ENCODE measurements at places on chromosomes 2 and 18.

DNA sequence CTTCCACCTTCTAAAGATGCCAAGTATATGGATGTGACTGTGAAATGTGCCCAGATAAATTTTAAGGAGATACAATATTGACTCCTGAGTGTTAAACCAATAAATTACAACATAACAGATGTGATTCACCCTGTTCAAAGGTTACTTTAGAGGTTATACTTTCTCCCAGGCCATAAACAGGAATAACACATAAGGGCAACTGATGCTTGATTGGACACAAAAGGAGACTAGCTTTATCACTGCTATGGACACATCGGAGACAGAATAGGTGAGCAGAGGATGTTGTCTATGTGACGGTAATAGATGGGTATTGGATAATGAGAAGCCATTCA, 31.9 kb upstream of the SLC25A52 start:
- DNase-seq, result no peak

DNA sequence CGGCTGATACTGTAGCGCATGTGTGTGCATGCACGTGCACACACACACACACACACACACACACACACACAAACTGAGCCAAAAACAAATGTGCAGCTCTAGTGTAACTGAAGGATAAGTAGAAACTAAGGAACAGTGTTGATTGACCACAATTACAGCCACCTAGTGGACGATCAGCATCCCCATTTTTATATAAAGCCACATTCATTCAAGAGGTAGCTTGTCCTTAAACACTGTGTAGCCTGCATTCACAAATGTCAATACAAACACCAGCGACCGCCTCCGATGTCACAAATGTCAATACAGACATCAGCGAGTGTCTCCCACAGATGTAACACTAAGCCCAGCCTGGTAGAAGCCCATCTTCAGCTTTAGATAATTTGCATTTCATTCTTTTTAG, 167.4 kb downstream of the PTGR3 start:
- DNase-seq, result peak; percentile 41

GRCh38 chr2:141929331-141930252, 201.2 kb downstream of the LRP1B start:
- no peak for DNase-seq

GRCh38 chr18:6775702-6776101, 46.2 kb downstream of the ARHGAP28 start:
- DNase-seq, result no peak

DNA sequence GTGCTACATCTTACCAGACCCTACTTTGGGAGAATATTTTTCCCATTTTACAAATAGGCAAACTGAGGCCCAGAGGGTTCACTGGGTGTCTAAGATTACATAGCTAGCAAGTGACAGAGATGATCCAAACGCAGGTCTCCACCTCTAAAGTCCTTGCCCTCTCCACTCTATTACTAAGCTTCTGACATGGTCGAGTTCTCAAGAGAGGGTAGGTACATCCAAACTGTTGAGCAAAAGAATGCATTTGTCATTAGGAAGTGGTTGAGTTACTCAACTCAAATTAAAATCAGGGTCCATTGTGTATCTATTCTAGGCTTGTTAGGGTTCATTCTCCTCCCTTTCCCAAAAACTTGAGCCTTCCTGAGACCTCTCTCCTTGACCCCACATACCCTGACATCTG, 680.6 kb upstream of the FANCL start:
- no peak for DNase-seq

GRCh38 chr18:56469582-56469981, 168.8 kb downstream of the TXNL1 start:
- DNase-seq, result peak; percentile 72

DNA sequence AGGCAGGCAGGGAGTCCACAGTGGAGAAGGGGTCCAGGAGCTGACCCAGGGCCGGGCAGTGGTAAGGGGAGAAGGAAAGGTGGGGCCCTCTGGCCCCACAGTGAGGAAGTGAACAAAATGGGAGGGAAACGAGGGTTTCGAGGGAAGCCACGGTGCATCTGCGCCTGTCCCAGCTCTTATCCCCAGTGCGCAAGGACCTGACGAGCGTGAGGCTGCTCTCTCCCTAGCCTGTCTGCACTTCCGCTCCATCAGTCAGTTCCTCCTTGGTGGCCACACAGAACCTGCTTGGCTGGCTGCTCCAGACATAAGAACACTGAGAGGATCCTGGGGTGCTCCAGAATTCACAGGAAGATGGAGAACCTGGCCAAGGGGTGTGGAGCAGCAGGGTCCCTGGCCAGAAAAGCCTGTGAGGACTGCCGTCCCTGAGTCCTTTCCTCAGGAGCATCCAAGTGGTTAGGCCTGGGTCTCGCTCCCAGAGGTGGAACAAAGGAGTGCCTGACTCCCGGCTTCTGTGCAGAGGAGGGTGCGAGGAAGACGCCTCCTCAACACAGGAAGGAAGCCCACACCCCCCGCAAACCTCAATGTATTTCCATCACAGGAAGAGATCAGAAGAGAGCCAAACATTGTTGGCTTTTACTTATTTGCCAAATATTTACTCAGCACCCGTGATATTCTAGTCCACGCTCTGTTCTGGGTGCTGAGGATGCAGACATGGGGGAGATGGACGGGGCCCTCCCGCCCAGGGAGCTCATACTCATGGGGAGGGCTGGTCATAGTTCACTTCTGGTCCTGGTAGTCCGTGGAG, 43.7 kb upstream of the SEMA4C start:
- DNase-seq, result no peak

DNA sequence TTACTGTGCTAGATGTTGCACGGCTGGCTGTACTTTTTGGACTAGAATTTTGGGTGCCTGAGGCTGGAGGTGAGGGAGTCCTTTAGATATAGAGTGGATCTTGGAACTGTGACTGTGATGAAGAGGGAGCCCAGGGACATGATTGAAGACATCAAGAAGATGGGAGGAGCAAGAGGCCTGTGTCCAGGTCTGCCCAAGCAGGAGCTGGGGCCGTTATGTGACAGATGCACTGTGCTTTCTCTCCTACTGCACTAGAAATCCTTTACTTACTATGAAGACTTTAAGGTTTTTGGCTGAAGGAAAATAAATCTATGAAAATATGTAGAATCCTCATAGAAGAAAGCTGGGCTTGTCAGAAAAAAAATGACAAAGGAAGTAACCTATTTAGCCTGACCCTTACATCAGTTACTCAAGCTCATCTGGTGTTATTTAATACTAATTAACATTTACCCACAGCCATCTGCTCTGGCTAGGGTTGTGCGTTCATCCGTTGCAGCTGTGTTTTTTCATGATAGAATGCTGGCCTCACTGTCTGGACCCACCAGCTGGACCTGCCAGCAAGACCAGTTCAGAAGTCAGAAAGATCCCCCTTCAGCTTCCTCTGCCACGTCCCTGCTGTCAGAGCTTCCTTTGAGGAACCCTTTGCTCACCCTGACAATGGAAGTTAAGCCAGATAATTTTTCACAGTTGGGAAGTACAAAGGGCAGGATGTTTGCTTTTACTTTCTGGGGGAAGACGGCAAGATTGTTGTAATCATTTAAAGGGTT, 16.7 kb downstream of the TSN start:
- DNase-seq, result no peak

GRCh38 chr2:74008761-74009395, 24.2 kb downstream of the TET3 start:
- no peak for DNase-seq

GRCh38 chr2:163341426-163341825, 394.4 kb downstream of the FIGN start:
- peak; percentile 81 for DNase-seq

- no peak for DNase-seq
These were observed 129.5 kb downstream of the MTCL1 start for GRCh38 chr18:8834881-8835280.

GRCh38 chr2:193783681-193784080, 1588.9 kb upstream of the TMEFF2 start:
- no peak for DNase-seq

DNA sequence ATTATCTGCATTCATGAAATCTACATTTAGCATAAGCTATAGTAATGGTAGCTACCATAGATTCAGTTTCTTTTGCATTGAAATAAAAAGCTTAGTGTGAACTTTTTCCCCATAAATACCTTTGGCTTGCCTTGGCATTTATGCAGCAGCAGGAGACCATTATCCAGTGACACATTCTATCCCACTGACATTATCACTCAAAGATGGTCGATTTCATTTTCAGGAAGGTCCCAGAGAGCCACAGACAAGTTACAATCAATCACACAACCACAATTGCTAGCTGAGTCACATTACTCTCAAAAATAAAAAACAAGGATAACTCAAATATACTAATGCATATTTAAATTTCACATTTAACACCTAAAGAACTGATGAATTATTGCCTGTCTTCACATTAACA, 512.7 kb upstream of the CDH2 start:
- DNase-seq, result no peak

DNA sequence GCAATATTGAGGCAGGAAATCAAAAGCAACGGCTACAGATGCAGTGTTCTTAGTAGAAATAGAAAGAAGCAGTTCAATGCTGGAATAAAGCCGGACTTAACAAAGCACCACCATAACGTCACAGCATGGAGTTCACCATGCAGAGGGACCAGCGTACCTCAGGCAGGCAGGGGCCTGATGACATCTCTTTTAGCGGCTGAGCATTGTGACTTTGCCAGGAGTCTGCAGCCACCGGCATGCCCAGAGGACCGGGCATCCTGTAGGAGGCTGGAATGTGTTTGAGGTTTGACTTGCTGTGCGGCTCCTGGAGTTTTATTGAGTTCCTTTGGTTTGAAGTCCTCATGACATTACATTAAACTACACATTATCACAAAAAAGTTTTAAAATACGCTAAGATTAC, 139.8 kb downstream of the UXS1 start:
- DNase-seq, result no peak

- DNase-seq, result peak; percentile 65
These were observed 120.5 kb downstream of the ZFP36L2 start for GRCh38 chr2:43105586-43106558.

- DNase-seq, result no peak
These were observed 164.6 kb downstream of the HDAC4 start for GRCh38 chr2:239236043-239236807.

- DNase-seq, result no peak
These were observed 50.4 kb downstream of the MALT1 start for GRCh38 chr18:58721566-58722239.

Measured in bronchial epithelial cell (primary cell).